RKO (cell line): ENCODE measurements at places on chromosomes 6 and 20.

GRCh38 chr20:48626938-48627736 is 200.7 kb downstream of the PREX1 start:
- DNase-seq: no peak

- DNase-seq: no peak
These were observed 44.4 kb downstream of the DSTN start for GRCh38 chr20:17614176-17614811.

- DNase-seq: no peak
These were observed 43.9 kb downstream of the HLA-A start for GRCh38 chr6:29986179-29986781.

- no peak for DNase-seq
These were observed 260.5 kb downstream of the DLL1 start for GRCh38 chr6:170030284-170030815.

- DNase-seq: peak; percentile 80
These were observed 59.9 kb downstream of the MACROD2 start for GRCh38 chr20:14055127-14055742.

GRCh38 chr6:126696921-126697693 is 357.2 kb downstream of the CENPW start:
- no peak for DNase-seq

GRCh38 chr6:169559592-169559991 is 142.2 kb downstream of the WDR27 start:
- no peak for DNase-seq

DNA sequence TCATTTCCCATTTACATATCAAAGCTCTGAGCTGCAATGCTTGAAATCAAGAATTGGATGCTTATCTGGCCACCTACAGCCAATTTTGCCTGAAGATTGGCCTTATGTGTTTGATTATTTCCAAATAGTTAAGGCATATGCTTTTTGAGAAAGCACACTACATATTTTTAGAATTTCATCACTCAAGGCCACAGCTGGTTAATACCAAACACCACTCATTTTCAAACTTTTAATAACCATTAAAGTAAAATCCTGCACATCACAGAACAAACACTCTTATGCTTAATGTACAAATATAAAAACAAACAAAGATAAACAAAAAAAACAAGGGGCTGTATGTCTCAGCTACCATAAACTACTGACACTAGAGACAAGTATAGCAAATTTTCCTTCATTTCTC is 96.9 kb upstream of the HMGCLL1 start:
- DNase-seq: no peak

DNA sequence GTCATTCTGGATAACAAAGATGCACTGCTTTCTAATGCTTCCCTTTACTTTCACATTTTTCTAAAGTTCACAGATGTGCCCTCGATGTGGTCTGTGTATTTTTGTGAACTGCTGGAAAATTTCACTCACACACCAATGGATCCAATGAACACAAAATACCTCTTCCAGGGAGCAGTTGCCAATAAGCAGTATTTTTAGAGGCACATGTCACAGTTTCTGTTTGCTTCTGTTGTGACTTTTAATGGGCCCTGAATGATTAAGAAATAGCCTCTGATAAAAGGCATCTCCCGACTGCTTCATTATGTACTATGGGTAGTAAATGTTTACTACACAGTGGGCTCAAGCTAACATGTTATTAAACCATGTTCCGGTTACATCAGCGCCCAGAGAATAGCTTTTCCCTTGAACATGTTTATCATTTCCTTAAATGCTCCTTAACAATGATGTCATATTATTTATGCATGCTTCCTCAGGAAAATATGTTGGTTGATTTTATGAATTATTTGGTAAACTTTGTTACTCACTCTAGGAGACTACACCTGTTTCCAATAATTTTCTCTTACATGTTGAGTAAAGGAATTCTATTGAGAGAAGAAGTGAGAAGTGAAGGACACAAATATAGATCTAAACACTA is 188.0 kb downstream of the KCNQ5 start:
- DNase-seq: no peak

DNA sequence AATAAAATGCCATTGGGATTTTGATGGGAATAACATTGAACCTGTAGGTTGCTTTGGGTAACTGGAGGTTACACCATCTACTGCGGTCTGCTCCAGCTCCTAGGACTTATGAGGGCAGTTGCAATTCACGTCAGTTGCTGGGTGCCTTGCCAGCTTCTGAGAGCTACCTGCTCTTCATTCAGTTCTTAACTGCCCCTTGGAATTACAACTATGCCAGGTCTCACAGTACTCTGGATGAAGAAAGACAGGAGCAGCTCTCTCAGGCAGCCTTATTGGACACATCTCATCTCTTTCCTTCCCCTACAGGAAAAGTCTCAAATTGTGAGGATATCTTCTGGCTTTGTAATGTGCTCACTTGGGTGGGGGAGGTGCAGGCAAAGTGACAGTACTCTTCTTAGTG is 1643.3 kb downstream of the GRIK2 start:
- DNase-seq: no peak

GRCh38 chr20:54189630-54190029 is 15.8 kb upstream of the CYP24A1 start:
- DNase-seq: no peak

- no peak for DNase-seq
These were observed 5.1 kb upstream of the FAM50B start for GRCh38 chr6:3844097-3844463.

- DNase-seq: no peak
These were observed 729.8 kb downstream of the QKI start for GRCh38 chr6:164144316-164144715.

DNA sequence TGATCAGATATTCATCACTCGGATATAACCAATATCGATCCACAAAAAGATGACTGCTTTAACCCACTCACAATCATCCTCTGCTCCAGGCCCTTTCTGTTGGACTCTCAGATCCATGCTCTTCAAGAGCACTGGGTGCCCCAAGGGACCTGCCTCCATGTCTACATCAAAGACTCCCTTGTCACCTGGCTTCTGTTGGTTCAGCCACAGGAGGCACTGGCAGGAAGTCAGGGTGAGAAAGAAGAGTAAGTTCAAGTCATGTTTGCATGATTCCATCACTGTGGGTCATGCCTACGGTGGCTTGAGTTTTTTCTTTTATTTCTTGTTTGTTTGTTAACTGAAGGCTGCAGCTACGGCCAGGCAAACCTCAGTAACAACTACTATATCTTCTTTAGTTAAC is 243.3 kb downstream of the ADGRG6 start:
- no peak for DNase-seq

DNA sequence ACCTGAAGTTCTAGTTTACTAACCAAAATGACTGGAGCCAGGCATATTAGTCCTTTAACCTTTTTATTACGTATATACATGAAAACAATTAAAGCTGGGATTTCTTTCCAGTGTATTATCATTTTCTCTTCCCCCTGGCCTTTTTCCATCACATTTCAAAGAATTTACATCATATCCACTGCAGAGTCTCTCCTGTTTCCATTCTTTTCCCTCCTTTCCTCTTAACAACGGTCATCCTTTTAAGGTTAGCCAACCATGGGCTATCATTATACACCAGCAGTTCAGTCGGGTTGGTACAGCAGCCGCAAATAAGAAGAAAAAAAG is 104.6 kb downstream of the TFAP2A start:
- no peak for DNase-seq

- no peak for DNase-seq
These were observed 42.0 kb upstream of the FANCE start for GRCh38 chr6:35410131-35410530.

GRCh38 chr6:30881392-30882203 is 2.7 kb upstream of the DDR1 start:
- no peak for DNase-seq

DNA sequence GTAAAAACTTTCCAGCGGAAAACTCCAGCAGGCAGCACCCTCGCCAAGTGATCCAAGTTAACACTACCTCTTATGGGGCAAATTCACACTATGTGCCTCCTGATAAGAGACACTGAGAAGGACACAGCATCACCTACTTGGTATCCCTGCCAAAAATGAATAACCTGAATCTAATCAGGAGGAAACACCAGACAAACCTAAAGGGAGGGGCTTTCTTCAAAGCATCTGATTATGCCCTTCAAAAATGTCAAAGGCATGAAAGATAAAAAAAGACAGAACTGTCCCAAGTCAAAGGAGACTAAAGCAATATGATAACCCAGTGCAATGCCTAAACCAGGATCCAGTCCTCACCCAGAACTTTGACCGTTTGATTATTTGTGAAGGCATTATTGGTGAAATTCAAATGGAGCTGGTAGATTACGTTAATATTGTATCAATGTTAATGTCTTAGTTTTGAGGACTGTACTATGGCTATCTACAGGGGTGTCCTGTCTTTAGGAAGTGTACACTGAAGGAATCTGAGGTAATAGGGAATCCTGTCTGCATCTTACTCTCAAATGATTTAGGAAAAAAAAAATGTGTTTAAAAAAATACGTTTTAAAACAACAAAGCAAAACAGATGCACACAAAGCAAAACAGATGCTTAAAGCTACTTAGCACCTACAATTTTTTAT is 8.3 kb downstream of the TBC1D7 start:
- DNase-seq: no peak

GRCh38 chr6:15770347-15771143 is 107.7 kb upstream of the DTNBP1 start:
- no peak for DNase-seq

DNA sequence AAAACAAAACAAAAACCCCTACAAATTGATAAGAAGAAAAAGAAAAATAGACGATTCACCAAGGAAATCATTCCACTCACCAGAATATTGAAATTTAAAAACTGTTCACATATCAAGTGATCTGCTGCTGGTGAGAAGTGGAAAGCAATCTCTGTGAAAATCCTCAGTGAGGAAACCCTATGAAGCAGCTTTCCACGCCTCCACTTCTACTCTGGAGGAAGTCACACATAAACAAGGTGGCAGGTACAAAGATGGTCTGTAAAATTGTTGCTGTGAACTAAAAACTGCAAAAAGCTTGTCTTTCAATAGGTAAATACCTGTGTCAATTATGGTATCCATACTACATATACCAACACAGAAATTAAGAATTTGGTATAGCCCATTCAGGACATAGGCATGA is 18.5 kb downstream of the CD164 start:
- DNase-seq: no peak

DNA sequence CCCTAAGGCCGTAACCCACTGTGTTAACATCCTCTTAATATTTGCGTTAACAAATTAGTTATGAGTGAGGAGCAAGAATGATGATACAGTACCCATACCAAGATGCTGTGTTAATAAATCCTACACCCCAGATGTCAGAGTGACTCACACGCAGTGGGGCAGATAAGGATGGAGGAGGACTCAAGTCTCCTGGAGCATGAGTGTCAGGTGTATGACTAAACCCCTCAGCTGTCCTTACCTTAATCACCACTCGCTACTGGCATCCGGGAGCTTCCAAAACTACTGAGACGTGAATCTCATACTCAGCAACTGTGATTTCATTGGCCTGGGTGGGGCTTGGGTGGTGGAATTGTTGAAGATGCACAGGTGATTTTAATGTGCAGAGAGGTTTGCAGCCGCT is 131.3 kb upstream of the MTHFD1L start:
- DNase-seq: peak; percentile 49

GRCh38 chr6:113756290-113756665 is 100.9 kb upstream of the MARCKS start:
- no peak for DNase-seq
